Mesothelial cell of epicardium (in vitro differentiated cells): ENCODE measurements at places on chromosomes 1 and 21. TPM values are rescaled to one million over a fixed set of nuclear protein-coding genes. Genes with fewer than 3 reads are reported as not detected.
A peak's percentile ranks its signal among the peaks of the same experiment; 100 is the strongest.

Gene OLIG2
- total RNA-seq: 0.20 to 0.38 TPM (median 0.35 TPM) in 3 replicates

DNA sequence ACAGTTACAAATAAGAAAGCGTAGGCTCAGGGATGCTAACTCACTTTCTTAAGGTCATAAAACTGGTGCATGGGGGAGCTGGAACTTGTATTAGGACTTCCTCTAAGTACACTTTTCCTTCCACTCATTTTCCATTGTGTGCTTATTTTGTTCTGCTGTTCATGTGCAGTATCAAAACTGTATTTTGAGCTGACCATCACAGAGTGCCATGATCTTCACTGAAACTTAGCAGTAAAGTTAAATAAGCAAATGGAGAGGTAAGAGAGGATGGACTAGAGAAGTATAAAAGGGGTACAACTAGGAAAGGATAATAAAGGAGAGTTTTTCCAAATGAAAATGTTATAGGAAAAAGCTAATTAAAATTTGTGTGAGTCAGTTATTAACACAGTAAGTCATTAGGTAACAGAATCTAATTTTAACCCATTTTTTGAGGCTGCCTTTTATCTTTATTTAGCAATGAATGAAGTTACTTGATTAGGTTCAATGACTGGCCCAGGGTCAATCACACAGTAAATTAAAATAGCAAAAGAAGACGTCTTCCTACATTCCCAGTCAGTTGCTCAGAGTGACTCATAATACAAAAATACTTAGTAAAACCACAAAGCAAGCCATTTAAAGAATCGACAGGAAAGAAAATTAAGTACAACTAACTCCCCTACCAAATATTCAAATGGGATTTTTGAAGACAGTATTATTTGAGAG is 165.8 kb upstream of the C1orf105 start:
- DNase-seq: no peak

GRCh38 chr21:33884376-33885171 is 31.0 kb downstream of the ATP5PO start:
- no peak for DNase-seq

DNA sequence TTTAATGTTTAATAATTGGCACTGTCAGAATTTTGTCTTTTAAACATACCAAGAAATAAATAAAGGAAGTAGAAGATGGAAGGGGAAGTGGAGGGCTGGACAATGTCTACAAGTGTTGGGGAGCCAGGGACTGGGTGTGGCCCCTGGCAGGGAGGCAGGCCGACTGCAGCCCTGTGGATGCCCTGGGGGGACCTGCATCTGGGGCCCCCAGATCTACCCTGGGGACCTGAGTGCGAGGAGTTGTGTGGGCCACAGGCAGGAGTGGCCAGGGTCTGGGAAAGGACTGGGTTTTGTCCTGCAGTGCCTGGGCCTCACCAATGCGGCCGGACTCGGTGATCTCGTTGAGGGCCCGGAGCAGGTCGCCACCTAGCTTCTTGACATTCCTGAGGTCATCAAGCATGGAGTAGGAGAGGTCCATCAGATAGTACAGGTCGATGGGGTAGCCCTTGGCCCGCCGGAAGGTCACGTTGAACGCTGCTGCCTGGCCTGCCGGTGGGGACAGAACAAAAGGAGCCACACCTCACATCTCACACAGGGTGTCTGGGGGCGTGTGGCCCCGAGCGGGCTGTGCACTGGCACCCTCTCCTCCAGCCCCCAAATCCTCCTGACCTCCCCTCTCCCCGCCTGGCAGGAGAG is 17.5 kb downstream of the ITGB2 start:
- no peak for DNase-seq

DNA sequence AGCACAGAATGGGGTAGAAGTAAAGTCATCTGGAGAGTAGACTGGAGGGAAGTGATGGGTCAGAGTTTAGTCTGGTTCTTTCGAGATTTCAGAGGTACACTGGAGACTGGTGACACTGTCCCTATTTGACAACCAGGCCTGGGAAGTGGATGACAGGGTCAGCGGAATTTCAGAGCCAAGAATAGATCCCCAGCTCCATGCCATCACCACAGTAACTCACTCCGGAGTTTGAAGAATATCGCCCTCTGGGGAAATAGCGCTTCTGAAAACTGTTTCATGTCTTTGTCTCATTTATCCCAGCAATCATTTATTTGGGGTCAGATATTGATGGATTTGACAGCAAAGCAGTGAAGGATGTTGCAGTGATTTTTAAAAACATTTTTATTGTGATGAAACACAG is 7.6 kb upstream of the NFASC start:
- DNase-seq: no peak

Gene EDEM3
- 25.4 to 32.4 TPM (median 26.7 TPM) in 3 replicates for total RNA-seq

DNA sequence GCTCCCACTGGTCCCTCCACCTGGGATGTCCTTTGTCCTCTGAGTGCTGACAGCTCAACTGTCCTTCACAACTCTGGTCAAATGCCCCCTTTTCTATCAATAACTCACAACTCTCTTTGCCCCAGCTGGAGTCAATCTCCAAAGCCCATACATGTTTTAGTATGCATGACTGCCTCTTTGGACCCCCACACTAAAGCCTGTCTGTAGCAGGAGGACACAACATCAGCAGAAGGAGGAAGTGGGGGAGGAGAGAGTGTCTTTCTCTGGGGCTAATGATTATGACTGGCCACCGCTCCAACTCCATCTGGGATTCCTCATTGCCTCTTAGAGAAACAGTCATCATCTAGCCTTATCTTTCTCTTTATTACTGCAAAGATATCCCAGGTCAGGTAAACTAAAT is 186.6 kb upstream of the FGGY start:
- DNase-seq: no peak

- DNase-seq: no peak
Observed at GRCh38 chr21:46264690-46265144, 20.7 kb downstream of the MCM3AP start.

DNA sequence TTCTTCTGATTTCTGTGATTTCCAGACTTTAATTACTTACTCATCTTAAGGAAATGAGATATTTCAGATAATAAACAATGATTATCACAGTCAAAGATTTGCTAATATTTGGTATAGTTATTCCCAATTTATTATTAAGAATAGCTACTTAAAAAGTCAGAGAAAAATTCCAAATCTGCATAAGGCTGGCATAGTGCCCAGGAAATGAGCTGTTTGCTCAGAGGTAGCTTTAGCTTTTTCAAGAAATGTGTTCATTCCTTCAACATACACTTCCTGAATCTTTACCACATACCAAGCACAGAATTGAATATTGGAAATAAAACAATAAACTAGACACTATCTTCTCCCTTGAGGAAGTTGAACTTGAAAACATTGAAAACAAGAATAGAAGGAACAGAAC is 44.3 kb upstream of the KCNK1 start:
- DNase-seq: no peak

- DNase-seq: no peak
Observed at GRCh38 chr1:180154003-180154324, 705 bp upstream of the QSOX1 start.

- no peak for DNase-seq
Observed at GRCh38 chr1:61674221-61674620, 50.7 kb downstream of the TM2D1 start.

GRCh38 chr1:109897259-109897955 is 13.2 kb upstream of the CSF1 start:
- no peak for DNase-seq

GRCh38 chr1:8889103-8889846 is 10.8 kb upstream of the ENO1 start:
- no peak for DNase-seq

DNA sequence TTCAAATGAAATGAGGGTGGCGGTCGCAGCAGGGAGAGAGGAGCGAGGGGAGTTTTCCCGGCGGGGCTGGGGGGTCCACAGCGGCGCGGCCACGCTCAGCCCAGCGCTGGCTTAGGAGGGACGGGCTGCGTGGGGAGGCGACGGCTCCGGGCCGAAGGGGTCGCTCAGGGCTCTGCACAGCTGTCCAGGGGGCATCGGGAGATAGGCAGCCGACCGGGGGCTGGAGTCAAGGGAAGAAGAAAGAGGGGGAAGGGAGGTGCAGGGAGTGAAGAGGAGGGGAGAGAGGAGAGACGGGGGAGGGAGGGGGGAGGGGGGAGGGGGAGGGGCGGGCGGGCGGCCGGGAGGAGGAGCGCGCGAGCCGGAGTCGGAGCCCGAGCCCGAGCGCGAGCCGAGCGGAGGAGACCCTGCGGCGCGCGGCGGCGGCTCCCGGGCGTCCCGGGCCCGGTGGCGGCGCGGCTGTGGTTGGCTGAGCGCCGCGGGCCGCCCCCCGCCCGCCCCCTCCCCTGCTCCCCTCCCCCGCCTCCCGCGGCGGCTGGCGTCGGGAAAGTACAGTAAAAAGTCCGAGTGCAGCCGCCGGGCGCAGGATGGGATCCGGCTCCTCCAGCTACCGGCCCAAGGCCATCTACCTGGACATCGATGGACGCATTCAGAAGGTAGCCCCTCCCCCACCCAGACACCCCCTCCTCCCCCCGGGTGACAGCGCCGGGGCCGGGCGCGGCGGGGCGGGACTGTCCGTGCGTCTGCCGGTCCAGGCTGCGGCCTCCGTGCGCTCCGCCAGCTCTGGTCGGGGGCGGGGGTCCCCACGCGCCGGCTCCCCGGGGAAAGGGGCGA is at the start of gene PDE9A:
Gene PDE9A (plus strand): TSS at position 391 of the 831 bp plus-strand sequence. CDS start 194 bp downstream, at position 585.
- DNase-seq: peak; percentile 59

DNA sequence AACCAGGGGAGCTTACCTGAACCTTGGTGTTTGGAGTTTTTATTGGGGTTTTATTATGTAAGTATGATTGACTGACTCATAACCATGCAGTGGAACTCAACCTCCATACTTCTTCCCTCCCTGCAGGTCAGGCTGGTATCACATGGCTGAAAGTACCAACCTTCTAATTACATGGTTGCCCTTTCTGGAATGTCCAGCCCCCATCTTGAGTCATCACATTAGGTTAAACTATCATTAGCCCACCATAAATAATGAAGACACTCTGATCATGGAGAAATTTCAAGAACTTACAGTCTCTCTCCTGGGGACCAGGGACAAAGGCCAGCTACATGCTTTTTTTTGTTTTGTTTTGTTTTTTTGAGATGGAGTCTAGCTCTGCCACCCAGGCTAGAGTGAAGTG is 19.2 kb upstream of the DPH5 start:
- no peak for DNase-seq

DNA sequence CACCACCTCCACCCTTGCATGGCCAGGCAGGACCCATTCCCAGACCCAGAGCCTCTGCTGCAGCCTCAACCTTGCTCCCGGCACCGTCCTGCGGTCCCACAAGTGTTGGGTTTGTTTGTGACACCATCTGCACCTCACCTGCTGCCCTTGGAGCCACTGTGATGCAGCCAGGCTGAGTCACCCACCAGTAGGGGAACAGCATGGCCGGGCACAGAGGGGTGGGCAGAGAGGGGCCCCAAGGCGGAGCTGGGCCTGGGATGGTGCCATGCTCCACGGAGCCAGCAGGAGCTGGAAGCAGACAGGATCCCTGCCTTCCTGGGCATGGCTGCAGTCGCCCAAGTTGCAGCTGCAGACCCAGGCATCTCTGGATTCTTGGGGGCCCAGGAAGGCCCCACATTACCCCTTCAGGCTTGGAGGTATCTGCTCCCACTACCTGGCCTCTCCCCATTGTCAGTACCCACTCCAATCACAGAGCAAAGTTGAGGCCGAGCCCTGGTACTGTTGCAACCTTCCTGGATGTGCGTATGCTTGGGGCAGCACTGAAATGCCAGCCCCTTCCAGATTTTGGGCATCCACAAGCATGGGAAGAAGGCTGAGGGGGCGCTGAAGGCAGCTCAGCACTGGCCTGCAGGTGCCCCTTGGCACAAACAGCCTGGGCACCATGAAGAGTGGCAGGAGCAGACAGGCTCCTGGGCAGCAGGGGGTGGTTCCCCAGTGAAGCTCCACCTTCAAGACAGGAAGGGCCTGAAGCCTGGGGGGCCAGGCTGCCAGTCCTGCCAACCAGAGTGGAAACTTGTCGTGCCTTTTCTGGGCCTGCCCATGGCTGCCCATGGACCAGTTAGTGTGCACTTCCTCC is 172.8 kb downstream of the MATN1 start:
- DNase-seq: no peak

DNA sequence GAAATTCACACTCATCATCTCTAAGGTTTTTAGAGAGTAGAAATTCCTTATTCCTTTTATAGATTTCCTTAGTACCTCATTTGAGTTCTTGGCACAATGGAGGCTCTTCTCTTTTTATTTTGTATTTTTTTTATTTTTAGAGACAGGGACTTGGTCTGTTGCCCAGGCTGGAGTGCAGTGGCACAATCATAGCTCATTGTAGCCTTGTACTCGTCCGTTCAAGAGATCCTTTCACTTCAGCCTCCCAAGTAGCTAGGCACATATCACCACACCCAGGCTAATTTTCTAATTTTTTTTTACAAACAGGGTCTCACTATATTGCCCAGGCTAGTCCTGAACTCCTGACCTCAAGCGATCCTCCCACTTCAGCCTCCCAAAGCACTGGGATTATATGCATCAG is 29.6 kb downstream of the RGL1 start:
- DNase-seq: no peak

GRCh38 chr1:178417858-178418257 is 78.9 kb downstream of the CLEC20A start:
- no peak for DNase-seq

Gene DNAH14
- total RNA-seq: 82.3 to 84.7 TPM (median 82.9 TPM) in 3 replicates

Gene C1orf185
- total RNA-seq: not detected in 3 replicates

Gene SLC45A3
- 7.0 to 7.5 TPM (median 7.1 TPM) in 3 replicates for total RNA-seq

GRCh38 chr1:200081969-200082245 is 54.4 kb downstream of the NR5A2 start:
- DNase-seq: no peak

DNA sequence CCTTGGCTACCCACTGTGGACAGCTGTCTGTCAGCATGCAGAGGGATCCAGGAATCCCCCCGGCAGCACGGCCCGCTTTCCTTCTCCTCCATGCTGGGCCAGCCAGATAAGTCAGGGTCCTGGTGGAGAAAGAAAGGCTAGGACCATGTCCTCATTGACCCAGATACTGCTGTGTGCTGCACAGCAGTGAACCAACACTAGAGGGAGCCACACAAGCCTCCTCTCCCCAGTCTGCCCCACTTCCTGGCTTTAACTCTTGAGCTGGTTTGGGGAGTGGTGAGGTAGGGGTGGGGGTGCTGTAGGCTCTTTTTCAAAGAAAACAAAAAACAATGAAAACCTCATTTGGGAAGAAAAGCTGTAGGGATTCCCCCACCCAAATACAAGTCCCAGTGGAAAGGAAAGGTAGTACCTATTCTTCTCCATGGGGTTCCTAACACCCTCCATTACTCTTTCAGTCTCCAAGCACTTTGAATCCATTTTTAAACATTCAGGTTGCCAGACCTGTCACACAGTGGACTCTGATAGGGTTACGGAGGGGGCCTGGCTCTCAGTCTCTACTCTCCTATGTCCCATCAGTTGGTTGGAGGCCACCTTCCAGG is 84.9 kb upstream of the CD1D start:
- DNase-seq: no peak

Gene IL6R
- 0.78 to 1.2 TPM (median 0.97 TPM) in 3 replicates for total RNA-seq
